ENCODE measurements at places on chromosomes 3 and 15. TPM values are rescaled to one million over a fixed set of nuclear protein-coding genes. Genes with fewer than 3 reads are reported as not detected.

IL17RD gene
- total RNA-seq, result 0.43 TPM

ZCWPW2 gene
- total RNA-seq, result not detected

C3orf20 gene
- not detected for total RNA-seq

ROPN1 gene
- not detected for total RNA-seq

GOLGA8O gene
- 0.37 TPM for total RNA-seq

LRTM1 gene
- total RNA-seq, result not detected

ALG1L2 gene
- not detected for total RNA-seq

GP9 gene
- not detected for total RNA-seq

CHL1 gene
- total RNA-seq, result not detected

PLCL2 gene
- 4.8 TPM for total RNA-seq

STARD9 gene
- total RNA-seq, result 1.7 TPM

FAM107A gene
- 0.13 TPM for total RNA-seq

MYO5A gene
- total RNA-seq, result 19.6 TPM

GATA2 gene
- 5.3 TPM for total RNA-seq

UQCRC1 gene
- 167 TPM for total RNA-seq

C3orf49 gene
- not detected for total RNA-seq

GOLGA8G gene
- total RNA-seq, result not detected

HACD3 gene
- total RNA-seq, result 143 TPM

SLC30A4 gene
- total RNA-seq, result 2.0 TPM

ACAN gene
- total RNA-seq, result 0.88 TPM

WDR93 gene
- total RNA-seq, result 0.18 TPM

PRSS50 gene
- total RNA-seq, result not detected

STRIT1 gene
- not detected for total RNA-seq

HAPLN3 gene
- total RNA-seq, result 22.9 TPM

COLQ gene
- 0.24 TPM for total RNA-seq

ISLR gene
- 0.43 TPM for total RNA-seq

HRG gene
- not detected for total RNA-seq

NPRL2 gene
- total RNA-seq, result 12.5 TPM

Measured in A549 treated with GW870086 at 1 μM for 4 hours (cell line).